ENCODE measurements at places on chromosomes 11 and 22. TPM values are rescaled to one million over a fixed set of nuclear protein-coding genes. Genes with fewer than 3 reads are reported as not detected.

DNA sequence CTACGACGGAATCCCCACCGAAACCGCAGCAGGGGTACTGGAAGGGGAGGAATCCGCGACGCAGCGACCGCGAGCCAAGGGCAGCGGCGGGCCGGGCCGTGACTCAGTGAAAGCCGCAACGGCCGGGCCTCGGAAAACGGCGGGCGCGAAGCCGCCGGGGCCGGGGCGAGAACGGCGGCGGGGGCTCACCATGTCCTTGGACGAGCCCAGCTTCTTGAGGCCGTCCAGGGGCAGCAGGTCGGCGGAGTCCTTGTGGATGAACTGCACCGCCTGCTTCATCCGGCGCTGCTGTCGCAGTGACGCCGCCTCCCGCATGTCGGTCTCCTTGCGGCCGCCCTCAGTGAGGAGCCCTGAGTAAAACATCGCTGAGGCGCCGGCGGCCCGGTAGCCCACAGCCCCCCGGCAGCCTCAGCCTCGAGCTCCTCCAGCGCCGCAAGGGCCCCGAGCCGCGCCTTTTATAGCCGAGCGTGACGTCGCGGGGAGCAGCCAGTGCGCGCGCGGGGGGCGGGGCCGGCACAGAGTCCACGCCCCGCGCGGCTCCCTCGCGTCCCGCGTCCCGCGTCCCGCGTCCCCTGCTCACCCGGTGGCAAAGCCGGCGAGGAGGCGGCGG is at the start of gene NRIP3:
Gene NRIP3, minus strand, starts transcription at position 429 of the 610 bp plus-strand sequence. Its CDS starts 66 bp downstream, at position 363.
- peak; percentile 68 for DNase-seq

The PRSS23 gene
- polyA plus RNA-seq = 21.4 TPM

- DNase-seq = peak; percentile 39
Measured at GRCh38 chr22:28883917-28884746, 760 bp downstream of the ZNRF3 start.

DNA sequence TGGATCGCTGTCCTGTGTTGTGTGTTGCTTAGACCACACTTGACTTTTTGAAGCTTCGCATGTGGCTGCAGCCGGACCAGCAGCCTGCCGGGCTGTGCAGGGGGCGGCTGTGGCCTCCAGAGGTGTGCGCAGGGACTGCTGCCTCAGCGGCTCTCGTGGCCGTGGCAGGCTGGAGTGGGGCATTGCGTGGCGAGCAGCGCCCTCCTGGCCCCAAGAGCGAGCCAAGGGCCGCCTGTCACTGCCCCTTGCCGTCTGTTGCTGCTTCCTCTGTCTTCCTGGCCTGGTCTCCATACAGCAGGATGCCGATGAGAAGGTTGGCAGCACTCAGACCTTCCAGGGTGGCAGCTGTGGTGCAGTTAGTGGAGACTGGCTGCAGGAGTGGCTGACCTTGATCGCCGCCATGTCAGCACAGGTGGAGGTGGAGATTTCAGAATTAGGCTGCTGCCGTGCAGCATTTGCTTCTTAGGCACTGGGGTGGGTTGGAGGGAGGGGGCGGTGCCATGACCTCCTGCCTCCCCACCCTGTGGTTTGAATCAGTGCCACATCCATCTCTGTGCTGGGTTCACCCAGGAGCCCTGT is 34.0 kb downstream of the MUC6 start:
- no peak for DNase-seq

- DNase-seq = peak; percentile 81
Measured at GRCh38 chr11:61917334-61918109, at the start of gene RAB3IL1. Gene RAB3IL1 (minus strand): TSS chr11:61917566. CDS start chr11:61917367, 199 bp downstream.

- DNase-seq = peak; percentile 62
Measured at GRCh38 chr11:22337596-22338485, at the start of gene SLC17A6. Gene SLC17A6 (plus strand): TSS chr11:22338381. CDS start chr11:22338534, 153 bp downstream.

The PHLDB1 gene
- 132 TPM for polyA plus RNA-seq

- no peak for DNase-seq
Measured at GRCh38 chr11:67433536-67434394, 3.7 kb downstream of the PTPRCAP start.

The PKNOX2 gene
- 31.3 TPM for polyA plus RNA-seq

- no peak for DNase-seq
Measured at GRCh38 chr11:7450836-7451235, 34.5 kb upstream of the OLFML1 start.

DNA sequence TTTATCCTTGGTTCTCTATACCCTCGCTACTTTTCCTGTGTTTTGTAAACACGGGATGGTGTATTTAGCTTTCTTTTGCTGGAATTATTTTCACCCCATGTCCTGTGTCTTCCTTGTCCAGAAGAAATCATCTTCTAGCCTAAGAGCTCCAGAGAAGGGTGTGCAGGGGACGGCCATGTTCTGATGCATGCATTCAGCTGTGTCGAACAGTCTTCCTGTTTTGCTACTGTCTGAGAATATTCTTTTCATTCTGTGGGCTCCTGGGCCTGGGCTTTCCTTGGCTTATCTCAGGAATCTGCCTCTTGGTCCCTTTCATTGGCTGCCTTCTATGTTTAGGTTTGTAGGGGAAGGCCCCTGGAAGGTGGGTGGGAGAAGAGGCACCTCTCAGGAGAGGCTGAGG is 10.6 kb upstream of the PLET1 start:
- no peak for DNase-seq

The TUBA8 gene
- polyA plus RNA-seq = 21.0 TPM

- no peak for DNase-seq
Measured at GRCh38 chr11:19628018-19628417, 84.6 kb upstream of the NAV2 start.

DNA sequence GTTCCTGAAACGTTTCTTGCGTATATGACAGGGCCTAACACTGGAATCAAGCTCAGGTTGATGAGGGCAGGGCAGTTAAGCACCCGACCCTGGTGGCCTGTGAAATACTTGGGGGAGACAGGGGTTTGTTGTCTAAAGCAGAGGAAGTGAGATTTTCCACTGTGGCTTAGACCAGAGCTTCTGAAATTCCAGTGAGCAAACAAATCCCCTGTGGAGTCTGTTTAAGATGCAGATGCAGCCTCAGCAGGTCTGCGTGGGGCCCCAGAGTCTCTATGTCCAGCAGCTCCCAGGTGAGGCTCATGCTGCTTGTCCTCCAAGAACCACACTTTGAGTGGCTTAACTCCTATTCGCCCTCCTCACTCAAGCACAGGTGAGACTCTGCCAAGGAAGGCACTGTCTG is 39.1 kb upstream of the PRAME start:
- DNase-seq = no peak

DNA sequence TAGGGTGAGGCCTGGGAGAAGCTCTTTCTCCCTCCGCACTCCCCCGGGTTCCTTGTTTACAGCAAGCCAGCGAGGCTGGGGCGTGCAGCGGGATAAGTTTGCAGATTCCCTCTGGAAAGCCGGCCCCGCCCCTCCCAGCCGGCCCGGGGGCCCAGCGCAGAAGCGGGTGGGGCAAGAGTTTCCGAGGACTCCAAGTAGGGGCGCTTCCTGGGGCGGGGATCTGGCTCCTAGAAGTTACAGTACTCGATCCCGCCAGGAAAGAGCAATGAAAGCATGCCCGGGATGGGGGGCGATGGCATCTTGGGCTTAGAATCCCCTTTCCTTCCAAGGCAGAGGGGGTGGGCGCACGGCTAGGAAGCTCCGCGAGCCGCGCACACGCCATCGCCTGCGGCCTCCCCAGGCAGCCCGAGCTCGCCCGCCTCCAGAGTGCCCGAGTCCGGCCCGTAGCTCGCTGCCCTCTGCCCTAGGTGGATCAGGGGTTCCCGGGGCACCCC is 385 bp downstream of the TST start:
- peak; percentile 72 for DNase-seq

DNA sequence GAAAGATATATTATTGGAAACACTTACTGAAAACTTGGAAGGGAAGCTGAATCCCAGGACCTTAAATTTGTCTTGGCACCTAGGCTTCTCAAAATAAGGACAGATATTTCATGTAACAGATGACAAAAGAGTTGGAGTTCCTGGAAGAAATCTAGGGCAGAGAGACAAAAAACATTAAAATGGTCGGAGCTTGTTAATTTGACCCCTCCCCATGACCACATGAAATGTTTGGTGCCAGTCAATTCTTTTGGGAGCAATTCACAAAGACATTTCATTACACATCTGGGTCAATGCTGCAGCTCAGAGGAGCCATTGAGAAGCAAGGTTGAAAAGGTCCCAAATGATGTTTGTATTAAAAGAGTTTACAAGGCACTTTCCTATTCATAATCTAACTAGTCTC is 162.0 kb upstream of the GUCY1A2 start:
- no peak for DNase-seq

GRCh38 chr11:38296211-38296776 is 1698.3 kb upstream of the RAG2 start:
- no peak for DNase-seq

- no peak for DNase-seq
Measured at GRCh38 chr11:61715867-61716266, 35.7 kb downstream of the DAGLA start.

The GLYATL2 gene
- polyA plus RNA-seq = 1.1 TPM

The DCHS1 gene
- polyA plus RNA-seq = 43.8 TPM

DNA sequence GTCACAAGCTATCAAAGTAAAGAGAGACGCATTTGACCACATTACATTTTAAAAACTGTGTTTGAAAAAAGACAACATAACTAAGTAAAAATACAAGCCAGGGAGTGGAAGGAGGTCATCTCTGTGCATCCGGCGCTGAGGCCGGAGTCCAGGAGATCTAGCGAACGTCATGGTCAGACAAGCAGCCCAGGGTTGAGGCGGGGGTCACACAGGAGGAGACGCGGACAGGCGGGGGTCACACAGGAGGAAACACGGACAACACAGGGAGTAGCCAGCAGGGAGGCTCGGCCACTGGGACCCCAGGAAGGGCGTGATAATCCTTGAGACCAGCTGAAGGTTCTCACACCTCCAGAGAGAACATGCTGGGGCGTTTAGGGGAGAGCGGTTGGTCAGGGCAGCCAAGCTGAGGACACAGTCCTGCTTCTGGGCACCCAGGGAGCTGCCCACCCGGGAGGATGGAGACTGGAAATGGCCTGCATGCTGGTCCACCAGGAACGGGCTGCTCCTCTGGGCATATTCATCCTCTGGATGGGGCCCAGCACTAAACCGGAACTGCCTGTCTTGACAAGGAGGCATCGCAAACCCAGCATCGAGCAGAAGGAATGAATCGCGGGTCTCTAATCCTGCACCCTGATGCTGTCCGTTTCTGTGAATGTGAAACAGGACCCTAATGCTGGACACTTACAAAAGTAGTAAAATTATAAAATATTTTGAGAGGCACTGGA is 40.9 kb upstream of the MUC5AC start:
- DNase-seq = no peak

The CDPF1 gene
- polyA plus RNA-seq = 14.2 TPM

- DNase-seq = no peak
Measured at GRCh38 chr22:49148895-49149418, 678.7 kb downstream of the BRD1 start.

- no peak for DNase-seq
Measured at GRCh38 chr11:68169442-68169841, 43.7 kb downstream of the KMT5B start.

DNA sequence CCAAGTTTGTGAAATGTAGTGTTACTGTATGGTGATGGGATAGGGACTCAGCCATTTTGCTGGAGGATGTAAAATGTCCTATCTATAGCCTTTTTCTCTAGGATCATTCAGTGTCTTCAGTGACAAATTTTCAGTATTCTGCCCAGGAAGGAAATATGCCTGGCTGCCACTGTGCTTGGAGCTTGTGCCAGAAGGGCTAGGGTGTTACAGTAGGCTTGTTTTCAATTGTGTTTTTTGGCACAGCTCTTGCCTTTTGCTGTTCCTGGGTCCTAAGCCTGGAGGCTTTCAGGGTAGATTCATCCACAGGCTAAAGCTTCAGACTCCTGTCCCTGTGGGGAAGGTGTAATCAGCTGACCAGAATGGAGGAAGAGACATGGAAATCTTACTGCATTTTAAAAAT is 22.0 kb upstream of the PHOX2A start:
- DNase-seq = no peak

GRCh38 chr22:35721960-35722359 is 4.3 kb downstream of the APOL5 start:
- no peak for DNase-seq

The FREY1 gene
- 0.26 TPM for polyA plus RNA-seq

DNA sequence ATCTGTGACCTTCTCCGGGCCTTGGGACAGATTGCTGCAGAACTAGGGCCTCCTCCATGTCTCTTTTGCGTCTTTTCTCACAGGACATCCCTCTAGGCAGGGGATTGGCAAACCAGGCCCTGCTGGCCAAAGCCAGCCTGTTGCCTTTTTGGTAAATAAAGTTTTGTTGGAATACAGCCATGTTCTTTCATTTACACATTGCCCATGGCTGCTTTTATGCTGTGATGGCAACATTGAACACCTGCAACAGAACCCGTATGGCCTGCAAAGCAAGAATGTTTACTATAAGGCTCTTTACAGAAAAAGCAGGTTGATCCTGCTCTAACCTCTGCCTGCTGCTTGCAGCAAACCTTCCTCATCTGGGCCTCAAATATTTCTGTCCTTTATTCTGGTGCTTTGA is 56.8 kb upstream of the B3GAT1 start:
- no peak for DNase-seq

The BUD13 gene
- 19.6 TPM for polyA plus RNA-seq
